ENCODE measurements at places on chromosomes 1 and 21.

GRCh38 chr1:230332575-230333066, 93.5 kb downstream of the PGBD5 start:
- no peak for DNase-seq

- no peak for DNase-seq
Measured at GRCh38 chr1:48182439-48182838, 40.1 kb upstream of the SLC5A9 start.

DNA sequence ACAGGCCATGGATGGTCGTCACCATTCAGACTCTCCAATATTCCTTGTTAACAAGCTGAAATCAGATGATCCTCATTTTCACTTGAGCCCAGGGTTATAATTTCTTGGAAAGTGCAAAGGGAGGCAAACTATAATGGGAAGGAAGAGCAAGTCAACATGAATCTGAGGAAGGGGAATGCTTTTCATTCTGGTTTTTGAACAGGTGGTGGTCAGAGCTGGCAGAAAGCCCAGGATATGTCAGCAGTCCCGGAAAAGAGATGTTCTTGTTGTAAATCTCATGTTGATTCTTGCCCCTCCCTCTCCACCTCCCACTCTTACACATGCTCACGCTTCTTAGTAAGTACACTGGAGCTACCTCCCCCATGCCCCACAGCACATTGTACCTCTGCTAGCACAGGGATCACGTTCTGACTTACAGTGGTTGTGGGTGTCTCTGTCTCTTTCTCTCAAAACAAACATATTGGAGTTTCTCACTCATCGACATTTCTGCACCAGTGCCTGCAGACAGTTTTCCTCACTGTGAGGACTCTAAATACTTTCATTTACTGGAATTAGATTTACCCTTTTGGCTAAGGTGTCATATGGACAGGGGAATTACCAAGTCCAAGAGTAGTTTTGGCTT, 77.6 kb downstream of the XCL2 start:
- DNase-seq = no peak

- DNase-seq = no peak
Measured at GRCh38 chr1:204828352-204828850, 42.3 kb upstream of the NFASC start.

DNA sequence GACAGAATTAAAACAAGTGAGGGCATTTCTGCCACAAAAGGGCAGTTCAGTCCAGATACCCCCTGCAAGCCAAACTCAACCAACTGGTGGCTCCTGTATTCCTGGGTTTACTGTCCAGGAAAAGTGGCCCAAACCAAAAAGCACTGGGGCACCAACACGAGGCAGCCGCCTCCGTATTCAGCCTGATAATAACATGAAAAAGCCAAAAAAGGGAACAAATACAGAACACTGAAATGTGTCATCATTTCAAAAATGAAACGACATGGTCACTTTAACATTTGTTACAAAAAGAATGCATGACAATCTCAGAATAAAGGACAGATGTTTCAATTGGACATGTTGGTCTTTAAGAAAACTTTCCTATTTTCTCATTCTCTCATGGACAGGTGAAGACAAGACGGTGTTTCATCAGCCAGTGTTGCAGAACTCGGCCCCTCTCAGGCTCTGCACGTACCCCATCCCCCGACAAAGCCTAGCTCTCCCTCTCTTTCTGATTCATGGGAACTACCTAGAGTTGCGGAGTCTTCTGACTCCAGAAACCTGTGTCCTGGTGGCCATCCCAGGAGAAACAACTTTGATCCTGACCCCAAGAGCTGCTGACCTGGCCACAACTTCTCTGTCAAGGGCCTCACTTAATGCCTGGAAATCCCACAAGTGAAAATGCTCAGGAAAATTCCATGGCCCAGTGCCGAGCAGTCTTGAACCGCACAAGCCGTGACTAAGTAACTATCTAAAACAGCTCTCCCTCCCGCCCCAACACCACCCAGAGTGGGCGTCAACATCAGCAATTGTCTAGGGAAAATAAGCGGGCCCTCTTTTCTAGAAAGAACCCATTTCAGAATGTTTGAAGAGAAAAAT, 27.1 kb downstream of the ZBTB17 start:
- DNase-seq = no peak

DNA sequence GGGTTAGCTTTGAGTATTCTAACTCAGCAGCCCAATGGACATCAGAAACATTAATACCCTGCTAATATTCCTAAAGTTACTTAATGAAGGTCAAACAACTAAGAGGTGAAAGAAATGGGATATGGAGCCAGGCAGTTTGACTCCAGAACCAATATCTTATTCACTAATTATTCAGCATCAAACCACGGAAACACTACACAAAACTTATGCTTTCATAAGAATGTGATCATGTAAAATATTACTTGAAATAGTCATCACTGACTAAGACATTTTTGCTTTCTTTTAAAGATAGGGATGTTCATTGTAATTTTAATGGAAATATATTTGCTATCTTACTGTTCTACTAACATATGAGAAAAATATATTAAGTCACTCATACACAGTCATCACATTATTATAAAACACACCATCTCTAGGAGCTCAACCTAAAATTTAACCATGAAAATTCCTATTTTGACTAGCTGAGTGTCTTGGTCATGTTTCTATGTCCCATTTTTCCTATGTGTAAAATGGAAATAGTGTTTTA, 240.9 kb downstream of the KCTD3 start:
- no peak for DNase-seq

DNA sequence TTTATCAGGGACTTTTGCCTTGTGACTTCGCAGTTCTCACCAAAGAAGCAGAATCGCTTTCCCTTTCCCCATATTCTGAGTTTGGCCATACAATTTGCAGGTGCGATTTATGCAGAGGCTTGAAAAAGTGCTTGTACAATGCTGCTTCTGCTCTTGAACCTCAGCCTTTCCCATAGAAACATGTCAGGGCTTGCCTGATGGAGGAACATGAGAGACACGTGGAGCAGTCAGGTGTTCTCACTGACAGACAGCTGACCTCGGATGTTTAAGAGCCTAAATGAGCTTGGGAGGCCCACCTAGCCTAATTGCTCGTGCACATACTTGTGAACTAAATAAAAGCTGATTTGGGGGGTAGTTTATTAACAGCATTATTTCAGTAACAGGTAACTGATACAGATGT, 290.0 kb downstream of the S1PR1 start:
- DNase-seq = no peak

- no peak for DNase-seq
Measured at GRCh38 chr1:78408810-78409209, 82.0 kb upstream of the PTGFR start.
